Umbilical cord (tissue), 2 donors: ENCODE measurements at places on chromosomes 5 and 9. TPM values are rescaled to one million over a fixed set of nuclear protein-coding genes. Genes with fewer than 3 reads are reported as not detected.

The GPR151 gene
- total RNA-seq: 1.2 TPM

The SLC25A51 gene
- total RNA-seq: 46.7 TPM

The SLC31A1 gene
- total RNA-seq: 11.8 TPM

The BHMT2 gene
- 18.3 TPM for total RNA-seq

The IFNA21 gene
- total RNA-seq: 18.5 TPM

The SLC46A2 gene
- 0.24 TPM for total RNA-seq

The PCDHB15 gene
- total RNA-seq: 3.4 TPM

The COL27A1 gene
- total RNA-seq: 12.3 TPM

The LHX6 gene
- 0.72 TPM for total RNA-seq

The HINT1 gene
- 106 TPM for total RNA-seq

The PAPPA gene
- 26.0 TPM for total RNA-seq

The CDKN2B-AS1 gene
- total RNA-seq: 19.5 TPM

The RNF183 gene
- total RNA-seq: 3.4 TPM

The NOXA1 gene
- not detected for total RNA-seq

The CDC20B gene
- total RNA-seq: 0.96 TPM

DNA sequence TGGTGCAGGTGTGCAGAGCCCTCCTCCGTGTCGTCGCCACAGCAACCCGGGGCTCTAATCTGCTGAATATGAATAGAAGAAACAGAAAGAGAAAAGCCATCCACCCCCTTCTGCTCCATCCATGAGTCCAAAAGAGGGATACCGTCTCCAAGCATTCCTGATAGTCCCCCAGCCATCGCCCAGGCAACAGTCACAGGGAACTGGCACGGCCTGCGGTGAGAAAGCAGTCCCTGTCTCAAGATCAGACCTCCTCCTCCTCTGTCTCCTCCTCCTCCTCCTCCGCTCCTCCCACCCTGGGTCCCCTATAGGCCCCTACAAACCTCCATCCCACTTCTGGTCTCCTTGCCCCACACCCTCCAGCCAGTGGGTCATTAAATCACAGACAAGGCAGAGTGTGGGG, 308.1 kb upstream of the MPDZ start:
- no peak for DNase-seq

DNA sequence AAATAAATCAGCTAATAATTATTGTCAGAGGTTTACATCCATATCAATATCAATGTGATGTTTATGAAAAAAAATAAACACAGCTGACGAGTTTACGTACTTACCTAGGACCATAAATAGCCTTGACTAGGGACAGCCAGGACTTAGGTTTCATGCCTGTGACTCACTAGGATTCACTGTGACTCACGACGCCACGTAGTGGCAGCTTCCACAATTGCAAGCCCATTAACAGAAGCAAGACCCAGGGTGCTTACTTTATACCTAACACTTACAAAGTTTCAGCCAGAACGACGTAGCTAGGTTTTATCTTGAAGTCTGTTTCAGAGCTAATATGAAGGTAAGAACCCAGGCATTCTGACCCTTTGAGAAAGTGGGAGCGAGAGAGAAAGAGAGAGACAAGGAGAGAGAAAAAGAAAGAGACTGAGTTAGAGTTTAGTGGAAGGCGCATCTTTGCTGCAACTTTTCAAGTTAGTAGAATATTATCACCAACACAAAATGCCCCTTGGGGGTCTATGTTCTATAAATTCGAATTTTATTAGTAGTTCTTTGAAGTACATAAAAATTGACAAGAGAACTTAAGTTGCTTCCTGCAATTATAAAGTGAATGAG, 191.2 kb downstream of the GNA14 start:
- peak; percentile 89 for DNase-seq

DNA sequence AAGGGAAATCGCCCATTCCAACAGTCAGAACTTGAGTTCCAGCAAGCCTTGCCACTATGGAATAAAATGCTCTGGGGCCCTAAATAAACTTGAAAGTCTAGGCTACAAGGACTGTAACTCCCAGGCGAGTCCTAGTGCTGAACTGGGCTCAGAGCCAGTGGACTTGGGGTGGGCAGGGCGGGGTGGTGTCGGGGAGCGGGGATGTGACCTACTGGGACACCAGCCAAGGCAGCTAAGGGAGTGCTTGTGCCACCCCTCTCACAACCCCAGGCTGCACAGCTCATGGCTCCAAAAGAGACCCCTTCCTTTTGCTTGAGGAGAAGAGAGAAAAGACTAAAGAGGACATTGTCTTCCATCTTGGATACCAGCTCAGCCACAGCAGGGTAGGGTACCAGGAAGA, 61.5 kb downstream of the MEIKIN start:
- DNase-seq: no peak

- DNase-seq: no peak
Measured at GRCh38 chr5:74943905-74944304, 77.7 kb upstream of the FAM169A start.

DNA sequence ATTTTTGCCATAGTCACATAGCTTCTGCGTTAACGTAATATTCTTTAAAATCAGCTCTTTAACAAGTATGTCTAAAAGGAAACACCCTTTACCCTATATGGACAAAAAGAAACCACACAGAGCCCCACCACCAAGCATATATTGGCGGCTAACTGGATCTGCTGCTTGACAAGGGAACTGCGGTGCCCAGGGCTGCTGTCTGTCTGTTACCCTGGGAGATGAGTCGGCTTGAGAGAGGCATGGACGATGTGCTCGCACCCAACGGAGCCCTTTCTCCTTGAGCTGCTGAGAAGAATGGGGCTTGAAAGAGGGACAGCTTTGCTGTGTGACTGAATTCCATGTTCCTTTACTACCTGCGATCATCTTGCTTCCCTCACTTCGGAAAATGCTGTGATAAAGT, 158.6 kb upstream of the SHB start:
- peak; percentile 70 for DNase-seq

- no peak for DNase-seq
Measured at GRCh38 chr9:78438211-78438610, 141.3 kb downstream of the PSAT1 start.

DNA sequence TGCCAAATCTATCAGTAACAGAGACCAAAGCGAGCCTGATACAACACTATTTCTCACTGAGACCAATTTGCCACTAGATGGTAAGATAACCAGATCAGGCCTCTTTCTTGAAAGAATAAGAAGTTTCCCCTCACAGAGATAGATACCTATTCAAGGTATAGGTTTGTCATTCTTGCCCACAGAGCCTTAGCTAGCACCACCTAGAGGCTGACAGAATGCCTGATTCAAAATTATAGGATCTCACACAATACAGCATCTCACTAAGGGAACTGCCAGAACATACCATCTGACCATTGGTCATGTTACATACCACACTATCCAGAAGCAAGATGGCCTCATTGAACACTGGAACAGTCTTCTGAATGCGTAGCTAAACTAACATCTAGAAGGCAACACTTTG, 166.6 kb upstream of the HCN1 start:
- no peak for DNase-seq

DNA sequence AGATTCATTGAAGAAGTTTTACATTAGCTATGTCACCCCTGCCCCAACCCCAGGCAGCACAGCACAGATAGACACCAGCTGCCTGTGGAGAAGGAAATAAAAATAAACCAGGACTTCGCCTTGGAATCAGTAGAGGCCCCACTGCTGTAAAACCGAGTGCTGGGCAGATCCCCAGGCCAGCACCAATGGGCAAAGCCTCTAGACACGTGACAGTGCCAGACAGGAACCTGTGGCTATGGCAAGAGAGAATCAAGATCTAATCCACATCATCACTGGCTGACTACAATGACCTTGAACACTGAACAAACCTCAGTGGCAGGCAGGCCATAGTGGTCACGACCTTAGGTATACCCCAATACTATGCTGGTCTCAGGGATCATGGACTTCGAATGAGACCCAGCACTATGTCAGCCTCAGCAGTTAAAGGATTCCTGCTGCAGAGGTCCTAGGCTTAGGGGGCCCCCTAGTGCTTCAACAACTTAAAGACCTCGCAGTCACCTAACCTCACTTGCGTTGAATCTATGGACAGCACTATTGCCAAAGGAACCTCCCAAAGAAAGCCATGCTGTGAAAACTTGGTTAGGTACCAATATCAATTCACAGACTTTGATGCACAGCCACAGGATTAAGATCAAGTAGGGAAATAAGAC, 2118.6 kb upstream of the C9orf72 start:
- DNase-seq: no peak

- DNase-seq: no peak
Measured at GRCh38 chr9:8256880-8257279, 457.3 kb upstream of the DMAC1 start.

DNA sequence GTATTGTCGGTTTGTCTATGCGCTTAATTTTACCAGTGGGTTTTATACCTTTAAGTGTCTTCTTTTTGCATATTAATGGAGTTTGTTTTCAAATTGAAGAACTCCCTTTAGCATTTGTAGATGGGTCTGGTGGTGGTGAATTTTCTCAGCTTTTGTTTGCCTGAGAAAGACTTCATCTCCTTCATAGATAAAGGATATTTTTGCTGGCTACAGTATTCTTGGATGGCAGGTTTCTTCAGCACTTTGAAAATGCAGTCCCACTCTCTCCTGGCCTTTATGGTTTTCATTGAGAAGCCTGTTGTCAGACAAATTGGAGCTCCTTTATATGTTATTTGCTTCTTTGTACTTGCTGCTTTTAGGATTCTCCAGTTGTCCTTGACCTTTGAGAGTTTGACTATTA, 142.1 kb downstream of the RAB3C start:
- no peak for DNase-seq

GRCh38 chr5:110288766-110289511, 437.5 kb downstream of the TMEM232 start:
- peak; percentile 86 for DNase-seq

GRCh38 chr9:97475059-97475458, 26.4 kb upstream of the TMOD1 start:
- DNase-seq: no peak

GRCh38 chr9:91429501-91429900, 5.9 kb upstream of the NFIL3 start:
- DNase-seq: no peak

- no peak for DNase-seq
Measured at GRCh38 chr9:68771376-68771775, 66.3 kb downstream of the PIP5K1B start.

GRCh38 chr9:123034881-123035510, 1.5 kb downstream of the GPR21 start:
- peak; percentile 61 for DNase-seq

- DNase-seq: no peak
Measured at GRCh38 chr5:113169720-113170119, 193.1 kb downstream of the DCP2 start.

GRCh38 chr5:96404191-96404867, 28.7 kb downstream of the PCSK1 start:
- DNase-seq: no peak

GRCh38 chr5:125894383-125894782, 528.8 kb upstream of the GRAMD2B start:
- DNase-seq: no peak

- no peak for DNase-seq
Measured at GRCh38 chr5:154844809-154845208, 5.6 kb downstream of the FAXDC2 start.

DNA sequence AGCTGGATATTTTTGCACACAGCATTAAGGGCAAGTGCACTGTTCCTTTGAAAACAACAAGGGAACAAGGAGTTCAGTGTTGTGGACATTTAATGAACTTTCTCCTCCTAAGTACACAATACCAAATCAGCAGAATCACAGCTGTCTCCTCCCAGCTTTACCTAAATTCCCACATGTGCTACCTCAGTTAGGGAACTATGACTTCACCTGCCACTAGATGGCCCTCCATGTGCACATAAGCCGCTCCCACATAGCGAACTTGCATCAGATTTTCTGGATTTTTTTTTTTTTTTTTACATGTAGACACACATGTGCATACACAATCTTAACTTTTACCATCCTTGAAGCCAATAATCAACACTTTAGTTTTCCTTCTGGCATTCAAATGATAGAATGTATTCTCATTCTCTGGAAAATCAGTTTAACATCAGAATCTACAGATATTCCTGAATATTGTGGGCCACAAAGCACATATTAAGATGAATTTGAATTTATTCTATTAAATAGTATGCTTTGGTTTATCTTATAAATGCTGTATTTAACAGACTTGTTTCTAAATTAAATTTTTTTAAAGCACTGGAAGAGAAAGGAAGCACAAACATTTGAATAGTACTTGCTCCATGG, 123.6 kb downstream of the PALM2AKAP2 start:
- peak; percentile 76 for DNase-seq

GRCh38 chr5:19172926-19173470, 815.0 kb downstream of the CDH18 start:
- no peak for DNase-seq

DNA sequence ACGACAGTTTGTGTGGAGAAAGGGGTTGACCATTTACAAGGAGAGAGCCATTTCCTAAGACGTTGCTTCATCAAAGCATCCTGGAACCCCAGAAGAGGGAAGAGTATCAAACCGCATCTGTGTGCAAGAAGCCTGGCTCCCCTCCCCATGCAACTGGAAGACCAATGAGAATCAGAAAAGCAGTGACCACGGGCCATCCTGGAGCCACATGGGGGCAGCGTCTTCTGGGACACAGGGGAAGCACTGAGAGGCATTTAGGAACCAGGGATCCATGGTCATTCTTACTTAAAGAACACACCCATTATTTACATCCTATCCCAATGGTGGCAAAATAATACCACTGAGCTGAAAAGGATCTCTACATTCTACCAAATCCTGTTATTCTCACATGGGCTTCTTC, 29.3 kb downstream of the SEMA5A start:
- DNase-seq: no peak

DNA sequence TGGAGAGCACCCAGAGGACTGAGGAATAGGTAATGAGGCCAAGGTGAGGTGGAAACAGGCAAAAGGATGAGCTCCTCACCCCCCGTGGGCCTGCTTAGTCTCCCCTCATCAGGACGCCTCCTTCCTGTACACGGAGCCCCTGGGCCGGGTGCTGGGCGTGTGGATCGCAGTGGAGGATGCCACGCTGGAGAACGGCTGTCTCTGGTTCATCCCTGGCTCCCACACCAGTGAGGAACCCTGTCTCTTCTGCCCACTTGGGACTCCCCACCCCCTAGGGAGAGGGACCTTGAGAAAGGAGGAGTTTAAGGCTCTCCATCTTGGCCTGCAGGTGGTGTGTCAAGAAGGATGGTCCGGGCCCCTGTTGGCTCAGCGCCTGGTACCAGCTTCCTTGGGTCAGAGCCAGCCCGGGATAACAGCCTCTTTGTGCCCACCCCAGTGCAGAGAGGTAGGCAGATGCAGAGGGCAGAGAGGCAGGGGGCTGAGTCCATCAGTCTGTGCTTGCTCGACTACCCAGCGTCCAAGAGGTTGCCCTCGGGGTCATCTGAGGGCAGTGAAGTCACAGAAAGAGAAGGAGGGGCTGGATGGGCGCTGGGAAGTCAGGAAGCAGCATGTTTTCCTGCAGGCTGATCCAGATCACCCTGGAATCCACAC, 7.0 kb downstream of the DOLK start:
- DNase-seq: no peak

DNA sequence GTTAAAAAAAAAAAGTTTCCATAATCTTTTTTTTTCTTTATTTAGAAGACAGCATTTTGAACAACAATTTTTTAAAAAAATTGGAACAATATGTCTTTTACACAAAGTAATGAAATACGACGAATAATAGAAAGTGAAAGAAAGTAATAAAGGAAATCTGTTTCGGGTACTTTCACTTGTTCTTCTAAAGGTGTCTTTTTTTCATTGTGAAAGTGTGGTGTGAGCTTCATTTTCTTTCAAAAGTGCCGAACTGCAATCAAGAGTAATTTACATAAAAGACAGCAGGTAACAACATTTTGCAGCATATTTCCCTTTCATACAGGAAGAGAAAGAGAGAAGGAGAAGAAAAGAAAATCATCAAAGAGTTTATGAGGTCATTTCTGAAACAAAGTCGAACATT, 159.7 kb upstream of the CDH12 start:
- DNase-seq: no peak
